ENCODE measurements at places on chromosomes 5 and 9. TPM values are rescaled to one million over a fixed set of nuclear protein-coding genes. Genes with fewer than 3 reads are reported as not detected.

CEL gene
- 1.1 TPM for total RNA-seq

LCN2 gene
- 35.0 TPM for total RNA-seq

OR1Q1 gene
- total RNA-seq: 1.1 TPM

OR13C5 gene
- total RNA-seq: not detected

ERAP2 gene
- total RNA-seq: 21.0 TPM

SLC1A3 gene
- total RNA-seq: 83.1 TPM

CRHBP gene
- total RNA-seq: 0.63 TPM

DNA sequence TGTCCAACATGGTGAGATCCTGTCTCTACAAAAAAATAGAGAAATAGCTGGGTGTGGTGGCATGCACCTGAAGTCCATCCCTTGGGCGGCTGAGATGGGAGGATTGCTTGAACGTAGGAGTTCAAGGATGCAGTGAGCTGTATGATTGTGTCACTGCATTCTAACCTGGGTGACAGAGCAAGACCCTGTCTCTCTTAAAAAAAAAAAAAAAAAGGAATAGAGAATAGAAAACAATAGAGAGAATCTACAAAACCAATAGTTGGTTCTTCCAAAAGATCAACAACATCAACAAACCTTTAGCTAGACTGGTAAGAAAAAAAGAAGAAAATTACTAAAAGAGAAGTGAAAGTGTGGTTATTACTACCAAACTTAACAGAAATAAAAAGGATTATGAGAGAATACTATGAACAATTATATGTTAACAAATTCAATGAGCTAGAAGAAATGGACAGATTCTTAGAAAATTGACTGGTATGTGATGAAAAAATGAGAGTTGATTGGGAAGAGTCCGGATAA is 8.1 kb upstream of the SLC38A9 start:
- no peak overlapping the region for H3K4me3 ChIP-seq
- no peaks in the 10 kb centered on the region for H3K4me1 ChIP-seq
- no peak for DNase-seq
- H3K36me3 ChIP-seq: no peaks in the 10 kb centered on the region

GRCh38 chr5:40515476-40515875 is 164.2 kb upstream of the PTGER4 start:
- no peaks in the 10 kb centered on the region for H3K36me3 ChIP-seq
- no peaks in the 10 kb centered on the region for H3K27me3 ChIP-seq
- no peak overlapping the region for H3K4me3 ChIP-seq
- no peak overlapping the region for H3K27ac ChIP-seq
- no peaks in the 10 kb centered on the region for H3K4me1 ChIP-seq

GRCh38 chr9:133739408-133740280 is 1.5 kb upstream of the SARDH start:
- H3K4me3 ChIP-seq: no peak overlapping the region
- peaks cover 15% of the 10 kb centered on the region for H3K4me1 ChIP-seq
- peak; percentile 50 for DNase-seq
- no peak overlapping the region for H3K27ac ChIP-seq
- H3K36me3 ChIP-seq: no peaks in the 10 kb centered on the region

DNA sequence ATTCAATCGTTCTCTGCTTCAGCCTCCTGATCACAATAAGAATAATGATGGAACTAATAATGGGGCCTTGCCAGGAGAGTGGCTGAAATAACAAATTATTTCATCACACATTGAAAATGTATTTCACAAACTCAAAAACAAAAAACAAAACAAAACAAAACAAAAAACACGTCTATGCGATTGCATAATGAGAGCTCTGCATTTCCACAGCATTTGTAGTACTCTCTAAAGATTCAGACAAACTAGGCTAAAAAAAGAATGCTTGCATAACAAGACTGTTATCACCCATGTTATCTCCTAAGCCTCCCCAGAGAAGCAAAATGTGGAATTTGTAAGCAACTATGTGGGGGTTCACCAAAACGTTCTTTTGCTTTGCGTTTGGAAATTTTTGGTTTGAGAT is 48.1 kb downstream of the PRELID2 start:
- H3K36me3 ChIP-seq: peaks cover 3% of the 10 kb centered on the region
- H3K27me3 ChIP-seq: no peaks in the 10 kb centered on the region
- no peak overlapping the region for H3K4me3 ChIP-seq
- DNase-seq: no peak
- H3K27ac ChIP-seq: no peak overlapping the region
- H3K4me1 ChIP-seq: no peaks in the 10 kb centered on the region

DNA sequence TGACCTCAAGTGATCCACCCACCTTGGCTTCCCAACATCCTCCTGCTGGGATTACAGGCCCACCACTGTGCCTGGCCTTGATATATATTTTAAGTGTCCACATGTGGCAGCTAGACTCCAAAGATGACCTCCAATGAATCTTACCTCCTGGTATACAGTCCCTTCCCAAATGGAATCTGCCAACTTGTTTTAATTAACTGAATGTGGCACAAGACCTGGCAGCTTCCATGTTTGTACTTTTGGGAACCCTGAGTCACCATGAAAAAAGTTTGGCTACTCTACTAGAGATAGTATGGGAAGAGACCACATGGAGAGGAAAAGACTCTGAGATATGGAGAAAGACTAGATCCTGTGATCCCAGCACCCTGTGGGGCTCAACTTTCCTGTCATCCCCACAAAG is 42.5 kb downstream of the CCL28 start:
- H3K36me3 ChIP-seq: no peaks in the 10 kb centered on the region
- no peaks in the 10 kb centered on the region for H3K27me3 ChIP-seq
- no peaks in the 10 kb centered on the region for H3K4me1 ChIP-seq
- H3K4me3 ChIP-seq: no peak overlapping the region

- H3K27ac ChIP-seq: no peak overlapping the region
- no peak for DNase-seq
- H3K27me3 ChIP-seq: no peaks in the 10 kb centered on the region
- H3K4me3 ChIP-seq: no peak overlapping the region
- no peaks in the 10 kb centered on the region for H3K4me1 ChIP-seq
- H3K36me3 ChIP-seq: no peaks in the 10 kb centered on the region
These were observed 491.7 kb upstream of the FAM174A start for GRCh38 chr5:100043475-100043874.

- H3K27ac ChIP-seq: peak overlapping the region; percentile 80
- H3K36me3 ChIP-seq: peaks cover 63% of the 10 kb centered on the region
- peak; percentile 85 for DNase-seq
- H3K27me3 ChIP-seq: no peaks in the 10 kb centered on the region
- peak overlapping the region; percentile 37 for H3K4me3 ChIP-seq
These were observed 30.8 kb downstream of the CD180 start for GRCh38 chr5:67165526-67166459.

- no peak overlapping the region for H3K4me3 ChIP-seq
- no peaks in the 10 kb centered on the region for H3K27me3 ChIP-seq
- H3K36me3 ChIP-seq: no peaks in the 10 kb centered on the region
- peaks cover 12% of the 10 kb centered on the region for H3K4me1 ChIP-seq
These were observed 138.6 kb upstream of the SPEF2 start for GRCh38 chr5:35478856-35479682.

GRCh38 chr5:180975338-180975737 is 13.3 kb upstream of the BTNL3 start:
- H3K4me1 ChIP-seq: peaks cover 17% of the 10 kb centered on the region
- H3K27me3 ChIP-seq: no peaks in the 10 kb centered on the region
- no peaks in the 10 kb centered on the region for H3K36me3 ChIP-seq
- H3K27ac ChIP-seq: no peak overlapping the region
- DNase-seq: no peak
- H3K4me3 ChIP-seq: no peak overlapping the region

- DNase-seq: no peak
- no peak overlapping the region for H3K4me3 ChIP-seq
- H3K36me3 ChIP-seq: no peaks in the 10 kb centered on the region
- H3K4me1 ChIP-seq: no peaks in the 10 kb centered on the region
These were observed 811.0 kb downstream of the NR2F1-AS1 start for GRCh38 chr5:92769978-92770377.

GRCh38 chr9:92747459-92748232 is 17.0 kb downstream of the BICD2 start:
- H3K27ac ChIP-seq: peak overlapping the region; percentile 52
- H3K4me3 ChIP-seq: no peak overlapping the region
- no peaks in the 10 kb centered on the region for H3K36me3 ChIP-seq
- no peak for DNase-seq
- peaks cover 49% of the 10 kb centered on the region for H3K4me1 ChIP-seq

Data from upper lobe of left lung (tissue), 6 donors.